ENCODE measurements at places on chromosomes 3 and 15.

- DNase-seq = no peak
Observed at GRCh38 chr3:12479919-12480427, 4.3 kb upstream of the TSEN2 start.

GRCh38 chr3:25585361-25586166 lies 79.1 kb downstream of the TOP2B start:
- no peak for DNase-seq

- no peak for DNase-seq
Observed at GRCh38 chr3:52920841-52921240, 23.5 kb upstream of the STIMATE start.

DNA sequence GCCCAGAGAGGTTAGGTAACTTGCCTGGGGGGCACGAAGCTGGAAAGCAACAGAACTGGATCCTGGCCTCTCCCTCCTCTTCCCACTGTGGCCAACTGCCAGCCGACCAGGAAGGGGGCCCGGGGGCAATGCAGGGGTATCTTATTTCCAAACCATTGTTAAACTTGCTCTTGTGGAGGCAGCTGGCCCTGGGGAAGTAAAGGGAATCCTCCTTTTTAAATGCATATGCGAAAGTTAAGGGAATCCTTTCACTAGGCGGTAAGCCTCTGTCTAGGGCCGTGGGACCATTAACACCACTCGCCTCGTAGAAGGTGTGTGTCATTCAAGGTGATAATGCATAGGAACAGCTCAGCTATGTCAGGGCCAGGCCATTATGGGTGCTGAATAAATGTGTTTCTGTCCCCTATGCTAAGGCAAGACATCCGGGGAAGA lies 68.6 kb downstream of the ST6GAL1 start:
- no peak for DNase-seq

DNA sequence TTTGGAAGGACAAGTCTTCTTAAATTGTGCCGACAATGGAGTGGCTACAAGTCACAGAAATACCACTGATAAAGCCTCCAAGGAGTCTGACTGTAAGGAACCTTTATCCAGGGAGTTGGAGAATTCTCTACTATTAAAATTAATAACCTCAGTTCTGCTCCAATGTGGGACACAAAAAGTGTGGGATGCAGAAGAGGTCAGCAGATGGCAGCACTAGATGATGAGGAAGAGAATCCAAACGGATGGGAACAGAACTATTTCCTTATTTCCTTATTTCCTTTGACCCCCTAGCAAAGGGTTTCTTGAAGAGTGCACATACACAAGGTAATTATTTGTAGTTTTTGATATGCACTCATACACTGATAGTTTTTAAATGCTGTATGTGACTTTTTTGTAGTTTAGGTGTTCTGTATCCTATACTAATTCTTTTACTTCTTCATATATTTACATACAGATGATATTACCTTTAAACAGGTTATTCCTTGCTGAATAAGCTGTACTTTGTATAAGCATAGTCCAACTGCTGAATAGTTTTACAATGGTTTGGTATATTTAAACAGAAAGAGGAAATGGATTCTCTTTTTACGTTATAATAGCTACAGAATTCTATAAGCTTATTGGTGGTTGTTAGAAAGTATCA lies 25.6 kb upstream of the NLGN1 start:
- no peak for DNase-seq

GRCh38 chr3:141992512-141992911 lies 116.1 kb downstream of the ATP1B3 start:
- DNase-seq = no peak

DNA sequence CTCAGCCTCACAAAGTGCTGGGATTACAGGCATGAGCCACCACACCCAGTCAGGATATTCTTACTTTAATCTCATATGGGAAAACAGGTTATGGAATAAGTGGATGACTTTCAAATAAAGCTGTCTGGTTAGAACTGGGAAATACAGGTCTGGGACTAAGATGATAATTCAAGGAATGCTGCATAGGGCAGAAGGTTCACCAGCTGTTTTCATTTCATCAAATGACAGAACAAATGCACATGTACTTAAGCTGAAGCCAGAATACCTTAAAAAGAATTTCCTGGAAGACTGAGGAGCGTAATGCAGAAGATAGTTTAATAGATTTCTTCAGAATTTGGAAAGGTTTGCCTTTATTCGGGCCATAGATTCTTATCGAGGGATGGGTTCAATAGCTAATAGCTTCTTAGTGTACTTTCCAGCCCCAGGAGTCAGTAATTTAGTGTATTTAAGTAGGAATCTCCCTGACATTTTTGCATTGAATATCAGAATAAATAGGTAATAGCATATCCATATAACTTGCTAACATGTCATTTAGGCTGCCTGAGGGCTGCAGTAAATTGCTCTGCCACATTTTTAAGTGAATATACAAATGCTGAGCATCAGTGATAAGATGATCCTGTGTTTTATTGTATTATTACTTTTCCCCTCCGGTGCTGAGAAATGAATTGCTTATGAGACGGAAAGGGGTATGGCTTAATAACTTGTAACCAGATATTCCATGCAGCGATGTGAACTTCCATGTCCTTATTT lies 40.3 kb upstream of the ZNF770 start:
- DNase-seq = no peak

- no peak for DNase-seq
Observed at GRCh38 chr15:75779504-75779903, 63.7 kb upstream of the UBE2Q2 start.

DNA sequence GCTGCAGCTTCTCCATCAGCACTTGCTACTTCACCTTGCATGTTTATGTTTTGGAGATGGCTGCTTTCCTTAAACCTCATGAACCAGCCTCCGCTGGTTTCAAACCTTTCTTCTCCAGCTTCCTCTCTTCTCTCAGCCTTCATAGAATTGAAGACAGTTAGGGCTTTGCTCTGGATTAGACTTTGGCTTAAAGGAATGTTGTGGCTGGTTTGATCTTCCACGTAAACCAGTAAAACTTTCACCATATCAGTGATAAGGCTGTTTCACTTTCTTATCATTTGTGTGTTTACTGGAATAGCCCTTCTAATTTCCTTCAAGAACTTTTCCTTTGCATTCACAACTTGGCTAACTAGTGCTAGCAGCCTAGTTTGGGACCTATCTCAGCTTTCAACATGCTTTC lies 11.7 kb upstream of the GNAT1 start:
- DNase-seq = no peak

- DNase-seq = no peak
Observed at GRCh38 chr15:66389859-66390381, 3.2 kb downstream of the MAP2K1 start.

DNA sequence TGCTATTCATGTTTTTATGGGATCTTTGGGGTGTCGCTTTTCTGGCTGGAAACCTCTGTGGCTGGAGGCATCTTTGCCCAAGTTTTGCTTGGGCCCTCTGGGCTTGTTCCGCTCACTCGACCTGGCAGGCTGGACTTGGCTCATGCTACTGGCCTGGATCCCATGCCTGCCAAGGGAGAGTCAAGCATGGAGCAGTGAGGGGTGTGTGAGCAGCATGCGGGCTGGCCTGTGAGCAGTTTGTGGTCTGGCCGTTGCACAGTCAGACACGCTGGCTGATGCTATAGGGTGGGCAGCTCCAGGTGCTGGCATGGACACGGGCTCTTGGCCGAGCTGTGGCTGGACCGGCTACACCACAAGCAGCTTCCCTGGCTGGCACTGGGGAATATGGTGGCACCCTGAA lies 491.1 kb downstream of the AGBL1 start:
- no peak for DNase-seq

DNA sequence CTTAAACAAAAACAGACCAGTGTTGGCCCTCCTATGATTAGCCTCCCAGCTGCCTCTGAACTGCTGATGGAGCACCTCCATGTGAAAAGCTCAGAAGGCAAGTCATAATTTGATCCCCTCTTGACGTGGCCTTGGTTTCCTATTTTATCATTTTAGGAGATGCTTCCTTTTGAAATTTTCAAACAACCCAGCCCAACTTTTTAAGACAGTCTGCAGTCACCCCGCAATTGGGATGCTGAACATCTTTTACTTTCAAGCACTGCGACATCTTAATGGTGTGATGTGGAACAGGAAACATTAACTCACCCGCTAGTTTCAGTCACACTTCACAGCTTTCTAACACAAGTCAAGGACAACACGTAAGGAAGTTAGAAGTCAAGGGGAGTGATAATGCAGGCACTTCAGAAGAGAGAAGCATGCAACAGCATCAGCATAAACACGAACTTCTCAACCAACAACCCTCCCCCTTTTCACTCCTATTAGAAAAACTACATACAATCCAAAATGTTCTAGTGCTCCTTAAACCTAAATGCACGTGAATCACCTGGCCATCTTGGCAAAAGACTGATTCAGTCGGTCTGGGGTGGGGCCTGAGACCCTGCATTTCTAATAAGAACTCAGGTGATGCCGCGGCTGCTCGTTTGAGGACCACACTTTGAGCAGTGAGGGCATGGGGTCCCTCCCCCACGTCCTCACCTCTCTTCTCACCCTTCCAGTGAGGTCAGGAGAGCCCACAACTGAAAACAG lies 161.5 kb downstream of the FOXP1 start:
- DNase-seq = no peak
